ENCODE measurements at places on chromosomes 6 and 20.

DNA sequence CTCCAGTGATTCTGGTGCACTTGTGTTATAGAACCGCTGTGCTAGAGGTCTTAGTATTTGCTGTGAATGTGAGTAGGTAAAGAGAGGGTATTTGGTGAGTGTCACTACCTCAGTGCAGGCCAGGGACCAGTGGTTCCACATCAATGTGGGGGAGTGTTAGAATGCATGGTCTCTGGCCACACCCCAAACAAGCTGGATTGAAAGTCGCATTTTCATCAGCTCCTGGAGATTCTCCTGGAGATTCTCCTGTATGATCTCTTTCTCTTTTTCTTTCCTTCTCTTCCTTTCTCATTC, 26.8 kb upstream of the BCAS1 start:
- no peak for DNase-seq

DNA sequence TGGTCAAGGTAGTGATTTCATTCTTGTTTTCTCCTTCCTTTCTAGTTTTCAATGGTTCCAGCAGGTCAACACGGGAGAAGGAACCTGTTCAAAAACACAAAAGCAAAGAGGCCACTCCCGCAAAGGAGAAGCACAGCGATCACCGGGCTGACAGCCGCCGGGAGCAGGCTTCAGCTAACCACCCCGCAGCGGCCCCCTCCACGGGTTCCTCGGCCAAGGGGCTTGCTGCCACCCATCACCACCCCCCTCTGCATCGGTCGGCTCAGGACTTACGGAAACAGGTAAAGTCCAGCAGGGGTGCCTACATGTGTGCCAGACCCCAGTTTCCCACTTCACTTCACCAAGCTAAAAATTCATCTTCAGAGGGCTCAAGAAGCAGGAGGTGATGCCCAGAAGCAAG, 175.6 kb downstream of the DTNBP1 start:
- no peak for DNase-seq

GRCh38 chr6:18491308-18492045, 104.3 kb downstream of the RNF144B start:
- DNase-seq, result no peak

DNA sequence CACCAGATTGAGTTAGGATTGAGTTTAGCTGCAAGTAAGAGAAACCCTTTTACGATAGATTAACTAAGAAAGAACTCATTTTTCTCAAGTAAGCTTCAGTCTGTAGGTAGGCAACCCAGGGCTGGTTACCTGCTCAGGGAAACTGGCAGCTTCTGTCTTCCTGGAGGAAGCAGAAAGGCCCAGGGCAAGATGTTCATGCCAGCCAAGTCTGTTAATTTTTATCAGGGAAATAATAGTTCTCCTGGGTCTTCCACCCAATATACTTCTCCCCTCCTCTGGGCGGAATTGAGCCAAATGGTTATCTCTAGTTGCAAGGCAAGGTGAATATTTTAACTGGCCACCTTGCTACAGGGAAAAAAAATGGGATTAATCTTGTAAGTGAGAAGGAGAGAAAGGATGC, 98.2 kb downstream of the UTRN start:
- DNase-seq, result no peak

- DNase-seq, result no peak
Measured at GRCh38 chr20:46774943-46775560, 65.6 kb downstream of the SLC2A10 start.

GRCh38 chr6:106163966-106164877, 78.1 kb downstream of the PRDM1 start:
- no peak for DNase-seq

- no peak for DNase-seq
Measured at GRCh38 chr6:33750244-33750991, 3.7 kb upstream of the IP6K3 start.

GRCh38 chr6:144696610-144697368, 411.7 kb downstream of the UTRN start:
- DNase-seq, result no peak

DNA sequence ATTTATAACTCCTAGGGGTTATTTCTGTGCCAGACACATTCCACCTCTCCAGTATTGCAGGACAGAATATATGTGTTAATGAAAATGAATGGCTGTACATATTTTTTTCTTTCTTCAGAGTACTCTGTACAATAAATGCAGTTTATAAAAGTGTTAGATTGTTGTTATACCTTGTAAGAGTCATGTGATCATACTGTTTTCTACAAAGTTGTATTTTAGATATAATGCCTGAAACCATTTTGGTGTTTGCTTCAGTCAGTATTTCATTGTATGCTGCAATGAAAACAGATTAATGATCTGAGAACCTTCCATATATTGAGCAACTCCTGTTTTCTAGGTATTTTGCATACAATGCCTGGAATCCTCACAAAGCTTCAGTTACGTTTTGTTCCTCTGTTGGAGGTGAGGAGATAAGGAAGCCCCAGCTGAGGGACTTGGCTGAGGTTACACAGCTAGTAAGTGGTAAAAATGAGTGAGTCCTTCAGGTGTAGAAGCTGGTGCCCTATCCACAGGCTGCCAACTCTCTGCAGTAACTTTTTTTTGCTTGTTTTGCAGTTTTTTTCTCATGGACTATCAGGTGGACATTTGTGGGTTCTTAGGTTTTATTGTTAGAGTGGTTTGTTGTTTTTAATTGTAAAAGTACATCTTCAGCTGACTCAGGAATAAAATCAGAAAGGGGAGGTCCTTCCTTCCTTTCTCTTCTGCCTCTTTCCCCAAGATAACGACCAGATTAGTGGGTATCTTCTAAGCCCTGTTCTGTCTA, 11.6 kb downstream of the PDCD2 start:
- DNase-seq, result no peak

DNA sequence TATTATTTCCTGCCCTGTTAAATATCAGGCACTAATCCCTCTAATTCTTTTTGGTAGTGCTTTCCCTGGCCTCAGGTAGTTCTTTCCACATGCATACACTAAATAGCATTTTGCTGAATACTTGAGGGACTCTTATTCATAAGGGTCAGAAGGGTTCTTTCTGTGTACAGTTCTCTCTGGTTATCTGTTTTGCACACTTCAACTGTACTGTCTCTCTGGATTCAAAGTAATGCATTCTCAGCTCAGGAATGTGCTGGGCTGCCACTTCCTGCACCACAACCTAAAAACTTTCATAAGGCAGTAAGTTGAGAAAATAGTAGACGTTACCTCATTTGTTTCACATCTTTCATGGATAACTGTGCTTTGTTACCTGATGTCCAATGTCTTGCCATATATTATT, 32.1 kb downstream of the C6orf141 start:
- DNase-seq, result no peak

- no peak for DNase-seq
Measured at GRCh38 chr20:44051661-44052000, 135.4 kb downstream of the JPH2 start.

GRCh38 chr6:5994234-5994998, 12.3 kb downstream of the NRN1 start:
- no peak for DNase-seq

- no peak for DNase-seq
Measured at GRCh38 chr20:6123649-6124014, 802 bp upstream of the FERMT1 start.

- DNase-seq, result no peak
Measured at GRCh38 chr6:108720827-108721226, 127.4 kb upstream of the ARMC2 start.

- no peak for DNase-seq
Measured at GRCh38 chr6:47420394-47421371, 56.9 kb upstream of the CD2AP start.

GRCh38 chr20:47141350-47141921, 215.1 kb downstream of the ZMYND8 start:
- no peak for DNase-seq

GRCh38 chr6:97630604-97631003, 347.6 kb upstream of the MMS22L start:
- no peak for DNase-seq

- DNase-seq, result no peak
Measured at GRCh38 chr6:42334870-42335269, 116.9 kb downstream of the TRERF1 start.

GRCh38 chr6:160034036-160034930, 65.4 kb downstream of the IGF2R start:
- no peak for DNase-seq

GRCh38 chr6:32234934-32235333, 11.1 kb upstream of the NOTCH4 start:
- no peak for DNase-seq

Data from tibial artery (tissue), 4 donors.